NCI-H1105 treated with DMSO at 0.1 percent for 48 hours (cell line): ENCODE measurements at places on chromosomes 7 and 10.

- no peak for DNase-seq
Measured at GRCh38 chr10:132543916-132544743, 6.5 kb downstream of the INPP5A start.

DNA sequence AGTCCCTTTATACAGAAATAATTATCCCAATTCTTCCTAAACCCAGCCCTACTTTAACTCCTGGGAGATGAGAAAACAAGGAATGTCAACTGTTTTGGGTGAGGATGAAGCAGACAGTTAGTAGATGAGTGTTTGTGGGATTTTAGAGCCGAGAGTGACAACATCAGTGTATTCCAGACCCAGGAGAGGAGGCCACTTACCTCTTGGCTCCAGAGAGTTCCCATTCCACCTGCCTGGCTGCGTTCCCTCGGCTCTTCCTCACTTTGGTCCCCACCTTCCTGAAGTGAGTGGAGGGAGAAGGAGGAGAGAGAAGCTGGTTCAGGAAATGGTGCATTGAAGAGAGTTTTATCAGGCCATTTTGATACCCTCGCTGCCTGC is 579 bp downstream of the KEL start:
- DNase-seq = no peak

DNA sequence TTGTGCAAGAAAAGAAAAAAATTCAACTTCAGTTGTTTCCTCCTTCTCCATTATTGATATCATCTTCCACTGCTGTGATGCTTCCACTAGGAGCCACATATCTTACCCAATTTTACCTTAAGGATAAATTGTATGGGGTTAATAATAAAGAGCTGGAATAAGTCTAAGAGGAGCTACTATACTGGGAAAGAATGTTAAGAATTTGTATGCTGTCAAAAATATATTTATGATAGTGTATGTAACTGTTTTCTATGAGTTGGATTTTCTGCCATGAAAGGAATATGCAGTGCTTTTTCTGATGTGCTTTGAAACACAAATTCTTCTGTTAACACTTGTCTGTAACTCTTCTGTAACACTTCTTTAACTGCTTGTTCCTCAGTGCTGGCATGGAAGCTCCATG is 219.1 kb downstream of the VTI1A start:
- no peak for DNase-seq

GRCh38 chr10:2081501-2081900 is 344.2 kb upstream of the ADARB2 start:
- DNase-seq = no peak

DNA sequence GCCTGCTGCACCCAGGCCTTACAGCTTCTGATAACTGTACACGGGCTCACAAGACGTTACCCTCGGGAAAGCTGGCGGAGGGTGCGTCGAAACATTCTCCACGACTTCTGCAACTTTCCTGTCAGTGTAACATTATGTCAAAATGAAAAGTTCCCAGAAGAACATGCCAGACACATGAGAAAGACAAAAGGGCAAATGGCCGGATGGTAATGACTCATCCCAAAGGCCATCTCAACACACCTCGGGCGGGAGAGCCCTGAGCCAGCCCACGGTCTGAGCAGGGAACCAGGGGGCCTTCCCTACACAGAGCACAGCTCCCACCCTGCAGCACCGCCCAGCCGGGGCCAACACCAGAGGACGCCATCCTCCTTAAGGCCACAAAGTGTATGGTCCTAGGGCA is 118.7 kb downstream of the MAD1L1 start:
- no peak for DNase-seq

DNA sequence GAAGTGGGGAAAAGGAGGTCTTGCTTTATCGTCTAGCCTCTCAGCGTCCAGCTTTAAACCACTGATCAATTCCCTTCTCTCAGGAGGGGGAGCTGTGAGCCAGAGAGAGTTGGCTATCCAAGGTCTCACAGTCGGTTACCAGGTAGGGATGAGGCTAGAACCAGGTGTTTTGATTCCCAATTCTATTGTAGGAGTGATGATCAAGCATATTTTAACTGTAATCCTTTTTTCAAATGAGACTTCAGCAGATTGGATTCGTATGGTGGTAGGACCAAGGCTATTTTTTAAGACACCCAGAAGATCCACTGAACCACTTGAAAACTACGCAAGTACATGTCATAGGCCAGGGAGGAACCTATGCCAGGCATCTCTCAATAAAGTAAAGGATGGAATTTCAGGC is 8.4 kb downstream of the MINDY4 start:
- no peak for DNase-seq

DNA sequence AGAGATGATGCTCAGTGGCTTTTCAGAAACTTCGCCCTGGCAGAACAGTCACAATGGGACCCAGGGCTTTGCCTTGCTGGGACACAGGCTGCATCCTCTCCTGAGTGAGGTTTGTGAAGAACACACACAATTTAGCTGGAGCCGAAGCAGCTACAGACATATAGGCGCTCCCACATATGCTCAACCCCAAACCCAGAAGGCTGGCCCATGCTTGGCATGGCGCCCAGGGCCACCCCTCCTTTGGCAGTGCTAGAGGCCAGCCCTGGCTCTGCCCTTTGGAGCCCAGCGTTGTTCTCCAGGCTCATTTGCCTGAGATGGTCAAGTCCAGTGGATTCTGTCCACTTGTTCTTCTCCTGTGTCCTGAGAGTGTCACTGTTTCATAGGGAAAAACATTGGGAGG is 94.4 kb downstream of the WDFY4 start:
- no peak for DNase-seq

- no peak for DNase-seq
Measured at GRCh38 chr10:98308669-98309365, 40.8 kb upstream of the LOXL4 start.

- no peak for DNase-seq
Measured at GRCh38 chr10:59173414-59173813, 3.0 kb upstream of the PHYHIPL start.

- DNase-seq = no peak
Measured at GRCh38 chr7:141563956-141564623, 12.9 kb downstream of the AGK start.

DNA sequence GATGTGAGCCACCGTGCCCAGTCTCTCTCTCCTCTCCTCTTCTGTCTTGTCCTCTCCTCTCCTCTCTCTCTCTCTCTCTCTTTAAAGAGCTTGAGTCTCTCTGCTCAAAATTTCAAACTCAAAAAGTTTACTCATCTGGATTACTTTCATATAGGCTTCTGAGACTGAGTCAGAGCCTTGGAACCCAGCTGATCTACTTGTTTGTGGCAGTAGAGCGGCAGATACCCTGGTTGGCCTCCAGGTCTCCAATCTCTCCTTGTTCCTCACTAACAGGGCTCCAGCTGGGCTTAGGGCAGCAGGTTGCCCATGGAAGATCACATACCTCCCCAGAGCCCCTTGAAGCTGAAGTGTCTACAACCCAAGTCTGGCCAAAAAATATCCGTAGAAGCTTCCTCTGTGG is 51.0 kb downstream of the HHEX start:
- DNase-seq = no peak

DNA sequence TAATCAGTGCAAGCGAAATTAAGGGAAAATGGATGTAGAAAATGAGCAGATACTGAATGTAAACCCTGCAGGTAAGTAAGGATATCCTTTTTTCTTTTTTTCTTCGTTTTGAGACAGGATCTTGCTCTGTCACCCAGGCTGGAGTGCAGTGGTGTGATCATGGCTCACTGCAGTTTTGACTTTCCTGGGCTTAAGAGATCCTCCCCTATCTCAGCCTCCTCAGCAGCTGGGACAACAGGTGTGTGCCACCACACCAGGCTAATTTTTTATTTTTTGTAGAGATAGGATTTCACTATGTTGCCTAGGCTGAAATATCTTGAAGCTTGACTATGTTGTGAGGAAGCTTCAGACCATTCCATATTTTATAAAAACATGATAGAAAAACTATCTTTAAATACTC is 4.3 kb downstream of the PDCD4 start:
- DNase-seq = no peak

DNA sequence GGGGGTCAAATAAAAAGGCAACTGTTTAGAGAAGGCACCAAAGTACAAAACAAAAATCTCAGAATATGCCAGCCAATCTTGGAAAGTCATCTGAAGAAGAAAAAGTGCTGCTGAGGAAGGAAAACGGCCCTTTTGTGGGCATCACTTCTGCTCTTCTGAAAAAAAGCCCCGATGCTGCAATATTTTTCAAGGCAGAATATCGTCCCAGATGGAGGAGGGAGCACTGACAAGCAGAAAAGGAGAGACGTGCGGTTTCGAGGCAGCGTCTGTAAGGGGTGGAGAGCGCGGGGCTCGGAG is 959 bp upstream of the ATRNL1 start:
- no peak for DNase-seq

DNA sequence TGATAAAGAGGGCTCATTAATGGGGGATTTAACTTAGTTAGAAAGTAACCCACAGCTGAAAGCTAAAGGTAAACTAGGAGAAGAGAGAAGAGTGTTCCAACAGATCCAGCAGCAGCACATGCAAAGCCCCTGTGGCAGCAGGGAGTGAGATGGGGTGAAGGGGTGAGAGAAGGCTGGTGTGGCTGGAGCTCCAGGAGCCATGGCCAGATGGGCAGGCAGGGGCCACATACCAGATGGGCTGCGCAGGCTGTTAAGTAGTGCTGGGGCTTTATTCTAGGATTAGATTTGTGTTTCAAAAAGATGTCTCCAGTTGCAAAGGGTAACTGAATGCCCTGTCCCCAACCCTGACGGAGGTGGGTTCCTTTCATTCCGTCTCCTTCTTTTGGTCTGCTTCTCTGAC is 33.2 kb downstream of the HIF1AN start:
- DNase-seq = no peak

DNA sequence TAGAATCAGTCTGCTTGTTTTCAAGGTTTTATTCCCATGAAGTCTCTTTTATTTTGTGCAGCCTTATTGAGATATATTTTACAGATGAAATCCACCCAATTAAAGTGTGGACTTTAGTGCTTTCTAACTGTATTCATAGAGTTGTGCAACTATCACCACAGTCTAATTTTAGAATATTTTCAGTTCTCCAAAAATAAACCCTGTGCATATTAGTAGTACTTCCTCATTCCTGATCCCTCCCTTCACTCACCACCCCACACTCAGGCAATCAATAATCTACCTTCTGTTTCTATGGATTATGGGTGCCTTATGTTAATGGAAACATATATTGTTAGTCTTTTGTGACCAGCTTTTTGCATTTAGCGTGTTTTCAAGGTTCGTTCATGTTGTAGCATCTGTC is 185.7 kb upstream of the TMEM72 start:
- no peak for DNase-seq

DNA sequence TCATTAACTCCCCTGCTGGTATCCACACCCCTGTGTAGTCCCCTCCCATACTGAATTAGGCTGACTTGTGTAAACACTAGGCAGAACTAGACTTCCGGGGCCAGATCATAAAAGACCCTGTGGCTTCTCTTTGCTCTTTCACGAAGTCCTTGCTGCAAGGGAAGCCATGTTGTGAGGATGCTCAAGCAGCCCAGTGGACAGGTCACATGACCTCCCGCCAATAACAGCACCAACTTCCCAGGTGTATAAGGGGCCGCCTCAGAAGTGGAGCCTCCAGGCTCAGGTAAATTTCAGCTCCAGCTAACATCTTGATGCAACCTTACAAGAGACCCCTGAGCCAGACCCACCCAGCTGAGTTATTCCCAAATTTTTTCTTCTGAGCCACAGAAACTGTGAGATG is 11.3 kb upstream of the FOXK1 start:
- no peak for DNase-seq

DNA sequence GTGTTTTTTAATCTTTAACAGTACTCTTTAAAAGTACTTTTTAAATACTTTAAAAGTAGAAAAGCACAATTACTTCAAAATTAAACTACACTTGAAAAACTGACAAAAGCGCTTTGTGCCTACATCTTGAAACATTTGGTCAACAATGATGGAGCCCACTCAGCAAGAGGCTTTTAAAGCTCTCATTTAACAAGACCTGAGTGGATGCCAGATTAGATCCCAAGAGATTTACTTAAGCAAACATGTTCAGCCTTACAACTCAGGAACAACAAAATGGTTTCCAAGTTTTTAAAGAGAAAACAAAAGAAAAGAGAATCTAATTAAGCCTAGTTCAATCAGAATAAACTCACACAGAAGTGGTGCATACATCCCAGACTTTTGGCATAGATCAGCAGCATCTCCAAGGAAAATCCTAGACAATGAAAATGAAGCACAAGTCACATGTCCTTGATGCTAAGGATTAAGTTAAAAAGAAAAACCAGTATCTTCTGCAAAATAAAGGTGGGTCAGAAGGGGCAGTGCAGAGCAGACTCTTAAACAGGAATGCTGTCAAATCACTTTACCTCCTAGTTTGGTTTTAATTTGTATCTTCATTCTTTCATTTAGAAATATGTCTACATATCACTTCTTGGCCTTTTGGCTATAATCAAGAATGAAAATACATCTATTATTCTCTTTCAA is 26.2 kb downstream of the HIBADH start:
- peak; percentile 77 for DNase-seq

DNA sequence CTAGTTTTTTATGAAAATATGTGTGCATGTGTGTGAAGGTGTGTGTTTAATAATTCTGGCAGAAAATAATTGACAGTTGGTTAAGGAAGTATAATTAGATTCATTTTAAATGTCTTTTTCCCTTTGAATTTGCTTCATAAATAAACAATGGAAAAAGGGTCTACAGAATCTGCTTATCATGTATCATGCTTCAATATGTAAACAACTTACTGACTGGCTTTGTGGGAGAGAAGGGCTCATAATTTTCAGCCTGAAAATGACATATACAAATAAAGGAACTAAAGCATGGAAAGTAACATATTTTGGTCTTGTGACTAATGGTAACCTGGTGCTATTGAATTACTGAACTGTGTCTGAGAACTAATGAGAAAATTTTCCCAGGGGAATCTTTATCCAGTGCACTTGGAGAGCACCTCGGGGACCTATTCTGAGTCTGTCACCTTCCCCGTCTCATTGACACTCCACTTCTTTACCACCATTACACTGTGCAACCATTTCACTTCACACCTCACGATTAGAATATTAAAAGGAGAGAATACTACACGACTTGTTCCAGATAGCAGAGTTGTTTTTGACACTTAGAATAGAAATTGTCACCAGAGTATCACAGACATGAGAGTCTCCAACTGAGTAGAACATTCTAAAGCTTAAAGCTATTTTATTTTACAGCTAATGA is 298.6 kb downstream of the TFEC start:
- DNase-seq = peak; percentile 58

GRCh38 chr10:18421726-18422293 is 229.6 kb downstream of the NSUN6 start:
- DNase-seq = no peak
